ENCODE measurements at places on chromosomes 7 and 10.

GRCh38 chr7:77217474-77218185 lies 18.0 kb upstream of the FGL2 start:
- no peak for DNase-seq

GRCh38 chr10:71262027-71262426 lies 49.7 kb downstream of the UNC5B start:
- DNase-seq = no peak

DNA sequence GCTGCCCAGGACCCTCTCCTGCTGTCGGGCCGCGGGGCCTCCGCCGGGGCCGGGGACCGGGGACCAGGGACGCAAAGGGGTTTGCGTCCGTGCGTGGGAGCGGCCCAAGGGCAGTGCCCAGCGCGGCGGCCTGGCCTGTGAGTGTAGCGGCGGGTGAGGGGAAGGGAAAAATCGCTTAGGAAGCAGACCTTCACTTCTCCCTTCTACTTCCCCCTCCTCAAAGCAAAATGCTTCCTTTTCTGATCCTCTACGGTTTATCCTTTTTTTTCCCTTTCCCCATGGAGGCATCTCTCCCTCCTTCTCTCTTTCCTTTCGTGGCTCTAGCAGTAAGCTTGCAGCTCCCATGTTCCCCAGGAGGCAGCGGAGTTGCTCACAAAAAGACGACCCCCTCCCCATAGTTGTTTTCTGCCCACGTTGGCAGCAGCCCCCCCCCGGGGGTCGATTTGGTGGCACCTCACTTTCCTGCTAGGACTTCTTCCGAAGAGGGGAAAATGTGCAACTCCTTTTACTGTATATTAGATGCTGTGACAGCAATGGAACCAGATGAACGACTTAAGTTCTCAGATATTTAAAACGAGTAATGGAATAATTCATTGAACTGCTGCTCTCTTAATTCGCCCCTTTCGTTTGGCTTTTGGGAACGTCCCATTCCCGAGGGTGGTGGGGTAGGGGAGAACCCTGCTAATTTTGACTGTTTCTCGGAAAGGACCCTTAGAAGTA lies 724 bp downstream of the CAPZA2 start:
- DNase-seq = no peak

- DNase-seq = no peak
Measured at GRCh38 chr7:3495530-3495929, 194.5 kb downstream of the SDK1 start.

DNA sequence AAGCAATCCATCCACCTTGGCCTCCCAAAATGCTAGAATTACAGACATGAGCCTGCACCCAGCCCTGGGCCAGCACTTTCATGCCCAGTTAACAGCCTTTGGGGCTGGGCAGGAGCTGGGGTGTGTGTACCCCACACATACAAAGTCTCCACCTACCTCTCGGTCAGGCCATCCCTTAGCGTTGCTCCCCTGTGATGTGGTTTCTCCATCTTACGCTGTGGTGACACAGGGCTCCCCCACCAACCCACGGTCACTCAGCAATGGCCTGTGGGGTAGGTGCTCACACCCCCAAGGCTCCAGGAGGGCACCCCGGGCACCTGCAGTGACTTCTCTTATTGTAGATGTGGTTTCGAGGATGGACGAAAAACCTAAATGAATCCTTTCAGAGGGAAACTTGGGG lies 58.8 kb downstream of the ASB13 start:
- no peak for DNase-seq

GRCh38 chr10:120897343-120897742 lies 46.2 kb downstream of the WDR11 start:
- no peak for DNase-seq

Data from frontal cortex (tissue), 4 donors.